Left lobe of liver (tissue), 2 donors: ENCODE measurements at places on chromosomes 11 and 22. TPM values are rescaled to one million over a fixed set of nuclear protein-coding genes. Genes with fewer than 3 reads are reported as not detected.

The LIF gene
- 0.38 TPM for total RNA-seq

The OR52D1 gene
- total RNA-seq, result not detected

The PTPRCAP gene
- total RNA-seq, result 2.2 TPM

The THY1 gene
- total RNA-seq, result 0.96 TPM

The TBX1 gene
- total RNA-seq, result 0.40 TPM

The SMIM38 gene
- total RNA-seq, result not detected

The LTO1 gene
- 7.6 TPM for total RNA-seq

The IL17REL gene
- not detected for total RNA-seq

The TMEM191B gene
- total RNA-seq, result 0.65 TPM

The NRGN gene
- total RNA-seq, result 1.4 TPM

The BLID gene
- 0.63 TPM for total RNA-seq

The APOA4 gene
- 102 TPM for total RNA-seq

The BTG4 gene
- total RNA-seq, result not detected

The MPZL2 gene
- 18.6 TPM for total RNA-seq
